CD4-positive, alpha-beta T cell treated with Interleukin-6 at 100 ng/mL for 8 hours (primary cell): ENCODE measurements at places on chromosomes 2 and 18.

DNA sequence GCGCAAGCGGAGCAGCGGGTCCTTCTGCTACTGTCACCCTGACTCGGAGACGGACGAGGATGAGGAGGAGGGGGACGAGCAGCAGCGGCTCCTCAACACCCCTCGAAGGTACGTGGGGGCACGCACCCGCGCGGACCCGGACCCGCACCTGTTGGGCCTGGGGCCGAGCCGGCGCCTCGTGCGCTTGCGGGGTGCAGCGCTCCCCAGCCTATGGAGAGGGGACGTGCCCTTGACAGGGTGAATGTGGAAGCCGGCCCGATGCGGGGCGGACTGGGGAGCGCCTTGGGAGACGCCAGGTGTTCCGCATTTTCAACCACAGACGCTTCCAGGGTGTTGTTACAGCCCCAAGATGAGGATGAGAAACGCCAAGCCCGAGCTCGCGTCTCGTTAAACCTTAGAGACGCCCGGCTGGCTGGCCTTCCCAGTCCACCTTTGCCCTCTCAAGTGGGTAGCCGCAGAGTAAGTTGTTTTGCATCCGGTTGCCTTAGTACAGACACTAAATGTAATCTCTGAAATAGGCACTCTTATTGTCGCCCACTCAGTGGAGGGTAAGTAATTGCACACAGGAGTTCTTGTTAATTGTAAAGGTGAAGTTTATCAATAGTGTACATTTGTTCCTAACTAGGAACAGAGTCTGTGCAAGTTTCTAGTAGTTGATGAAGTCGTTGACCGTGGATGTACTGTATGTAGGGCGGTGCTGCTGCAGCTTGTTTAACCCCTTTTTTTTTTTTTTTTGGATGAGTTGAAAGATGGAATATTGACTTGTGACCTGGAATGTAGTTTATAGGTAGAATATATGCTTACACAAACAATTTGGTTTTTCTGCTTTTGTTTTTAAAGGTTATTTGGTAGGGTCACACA lies 815 bp downstream of the GMCL1 start:
- DNase-seq = peak; percentile 28

GRCh38 chr18:77102259-77103040 lies 30.1 kb downstream of the MBP start:
- peak; percentile 56 for DNase-seq

DNA sequence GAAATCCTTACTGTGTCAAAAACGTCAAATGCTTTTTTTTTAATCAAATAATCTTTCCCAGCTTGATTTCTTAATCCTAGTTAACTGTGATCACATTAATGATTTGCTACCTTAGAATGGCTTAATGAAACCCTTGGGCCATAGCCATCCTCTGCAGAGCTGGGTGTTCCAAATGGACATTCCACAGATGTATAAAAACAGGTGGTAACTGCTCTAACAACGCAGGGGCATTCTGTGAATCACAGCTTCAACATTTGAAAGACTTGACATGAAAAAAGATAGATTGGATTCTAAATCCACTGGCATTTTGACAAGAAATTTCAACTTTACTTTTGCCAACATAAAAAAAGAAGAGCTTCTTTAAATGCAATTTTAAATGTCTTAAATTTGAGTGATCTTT lies 69.8 kb upstream of the RASGRP3 start:
- no peak for DNase-seq

DNA sequence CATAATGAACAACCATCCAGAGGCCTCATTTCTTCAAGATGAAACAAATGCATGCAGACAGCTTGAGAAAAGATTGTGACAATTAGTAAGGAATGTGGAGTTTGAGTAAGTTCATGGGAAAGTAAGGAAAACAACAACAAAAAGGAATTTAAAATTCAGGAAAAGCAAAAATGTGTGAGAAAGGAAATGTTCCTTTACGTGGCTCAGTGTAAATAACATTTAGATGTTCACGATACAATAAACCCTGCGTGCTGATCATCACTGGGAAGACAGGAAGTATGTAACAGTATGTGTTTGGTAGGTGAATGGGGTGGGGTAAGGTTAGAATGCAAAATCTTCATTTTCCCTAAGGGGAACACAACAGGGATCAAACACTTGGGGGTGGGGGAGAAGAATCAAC lies 72.7 kb downstream of the TRIP12 start:
- DNase-seq = no peak

GRCh38 chr2:238496756-238497609 lies 70.3 kb downstream of the ASB1 start:
- DNase-seq = no peak

- DNase-seq = no peak
Observed at GRCh38 chr2:9286554-9287399, 80.2 kb downstream of the ASAP2 start.

DNA sequence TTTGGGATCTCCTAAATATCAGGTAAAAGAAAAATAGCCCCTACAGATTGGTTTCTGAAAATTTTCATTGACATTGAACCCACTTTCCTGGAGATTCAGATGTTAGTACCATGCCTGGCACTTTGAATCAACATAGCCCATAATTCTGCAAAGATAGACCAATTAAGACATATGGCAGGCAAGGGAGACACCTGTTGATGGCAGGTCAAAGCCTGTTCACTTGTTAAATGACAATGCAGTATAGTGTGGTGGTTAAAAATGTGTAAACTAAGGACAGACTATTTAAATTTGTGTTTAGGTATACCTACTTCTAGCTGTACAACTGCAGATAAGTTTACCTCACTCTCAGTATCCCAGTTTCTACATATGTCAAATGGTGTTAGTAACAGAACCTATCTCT lies 178.1 kb upstream of the MMADHC start:
- no peak for DNase-seq

- DNase-seq = no peak
Observed at GRCh38 chr2:200618054-200618419, 32.2 kb downstream of the AOX1 start.

DNA sequence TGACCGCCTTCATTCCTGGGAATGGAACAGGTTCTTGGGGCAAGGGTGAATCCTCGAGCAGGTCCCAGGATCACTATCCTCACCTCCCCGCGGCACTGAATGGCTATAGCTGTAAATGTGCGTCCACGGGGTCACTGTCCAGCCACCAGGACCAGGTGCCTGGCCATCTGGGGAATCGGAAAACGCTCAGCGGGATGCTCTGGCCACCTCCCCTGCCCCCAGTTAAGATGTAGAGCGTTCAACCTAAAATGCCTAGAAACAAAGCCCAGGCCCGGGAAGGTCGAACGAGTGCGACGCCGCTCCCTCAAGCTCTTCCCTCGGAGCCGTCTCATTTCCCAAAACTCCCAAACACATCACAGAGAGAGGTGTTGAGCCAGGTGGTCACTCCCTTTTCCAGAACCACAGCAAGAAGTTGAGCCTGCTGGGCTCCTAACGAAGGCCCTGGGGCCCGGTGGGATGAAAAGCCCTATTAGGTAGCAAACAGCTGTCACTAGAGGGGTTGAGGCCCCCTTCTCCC lies 795 bp upstream of the CAPN10 start:
- DNase-seq = no peak
